ENCODE measurements at places on chromosomes 2 and 18.

- no peak for DNase-seq
Measured at GRCh38 chr2:135863233-135863632, 13.0 kb downstream of the MCM6 start.

- no peak for DNase-seq
Measured at GRCh38 chr2:104289651-104290565, 564.0 kb upstream of the POU3F3 start.

GRCh38 chr2:1451422-1451821, 38.2 kb downstream of the TPO start:
- DNase-seq = no peak

DNA sequence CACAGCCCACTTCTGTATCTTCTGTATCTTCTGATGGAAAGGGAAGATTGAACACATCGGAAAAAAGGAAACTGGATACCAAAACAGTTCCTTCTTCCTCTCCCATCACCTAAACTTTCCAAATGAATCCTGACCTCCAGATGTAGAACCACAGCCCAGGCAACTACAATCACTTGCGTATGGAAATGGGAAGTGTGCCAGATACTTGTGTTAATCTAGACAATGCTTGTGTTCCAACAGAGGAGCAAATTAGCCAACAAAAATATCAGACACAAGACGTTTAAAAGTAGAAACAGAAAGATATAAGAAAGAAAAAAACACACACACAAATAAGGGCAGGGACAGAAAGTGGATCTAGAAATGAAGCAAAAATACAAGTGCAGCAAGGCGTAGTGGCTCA, 31.4 kb upstream of the DUSP2 start:
- no peak for DNase-seq

DNA sequence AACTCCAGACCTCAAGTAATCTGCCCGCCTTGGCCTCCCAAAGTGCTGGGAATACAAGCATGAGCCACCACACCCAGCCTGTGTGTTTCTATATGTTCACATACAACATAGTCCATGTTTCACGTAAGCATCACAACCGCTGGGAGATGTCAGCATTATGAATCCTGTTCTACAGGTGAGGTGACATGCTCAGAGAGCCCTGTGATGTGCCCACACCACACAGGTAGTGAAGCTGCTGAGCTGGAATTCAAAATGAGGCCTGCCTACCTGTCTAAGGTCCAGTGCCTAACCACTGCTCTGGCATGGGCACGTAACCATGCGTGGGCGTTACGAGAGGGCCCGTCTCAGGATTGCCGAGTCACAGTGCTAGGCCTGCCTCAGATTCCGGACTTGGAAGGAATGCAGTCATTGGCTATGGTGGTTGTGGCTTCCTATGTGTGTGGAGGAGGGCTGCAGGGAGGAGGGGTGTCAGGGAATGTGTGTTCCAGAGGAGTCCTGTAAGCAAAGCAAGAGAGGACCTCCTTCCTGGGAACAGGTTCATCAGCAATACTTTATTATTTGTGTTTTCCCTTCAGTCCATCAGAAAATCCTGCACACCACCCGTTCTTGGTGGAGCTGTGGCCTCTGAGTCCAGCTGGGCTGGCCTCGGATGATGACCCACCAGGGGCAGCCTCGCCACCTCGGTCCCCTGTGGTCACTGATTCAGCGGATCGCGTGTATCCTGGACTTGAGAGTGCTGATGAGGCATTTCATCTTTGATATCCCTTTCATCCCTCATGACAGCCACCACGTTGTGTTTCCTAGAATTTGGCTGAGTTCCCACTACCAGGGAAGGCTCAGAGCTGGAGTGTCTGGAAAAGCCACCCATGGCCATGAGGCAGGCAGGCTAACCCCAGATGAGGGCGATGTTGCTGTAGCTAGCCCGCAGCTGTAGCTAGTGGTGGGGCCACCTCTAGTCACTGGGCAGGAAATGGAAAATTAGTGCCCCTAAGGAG, 31.1 kb downstream of the HK2 start:
- DNase-seq = no peak

All from activated CD4-positive, CD25-positive, alpha-beta regulatory T cell treated with anti-CD3 and anti-CD28 coated beads, Interleukin-2, amount 50 U/mL, for 16 hours (primary cell).